ENCODE measurements at places on chromosomes 7 and 10. TPM values are rescaled to one million over a fixed set of nuclear protein-coding genes. Genes with fewer than 3 reads are reported as not detected.

- DNase-seq, result no peak
Measured at GRCh38 chr7:7563813-7564212, 2.9 kb upstream of the MIOS start.

GRCh38 chr10:17497446-17498030 is 43.1 kb upstream of the ST8SIA6 start:
- no peak for DNase-seq

DNA sequence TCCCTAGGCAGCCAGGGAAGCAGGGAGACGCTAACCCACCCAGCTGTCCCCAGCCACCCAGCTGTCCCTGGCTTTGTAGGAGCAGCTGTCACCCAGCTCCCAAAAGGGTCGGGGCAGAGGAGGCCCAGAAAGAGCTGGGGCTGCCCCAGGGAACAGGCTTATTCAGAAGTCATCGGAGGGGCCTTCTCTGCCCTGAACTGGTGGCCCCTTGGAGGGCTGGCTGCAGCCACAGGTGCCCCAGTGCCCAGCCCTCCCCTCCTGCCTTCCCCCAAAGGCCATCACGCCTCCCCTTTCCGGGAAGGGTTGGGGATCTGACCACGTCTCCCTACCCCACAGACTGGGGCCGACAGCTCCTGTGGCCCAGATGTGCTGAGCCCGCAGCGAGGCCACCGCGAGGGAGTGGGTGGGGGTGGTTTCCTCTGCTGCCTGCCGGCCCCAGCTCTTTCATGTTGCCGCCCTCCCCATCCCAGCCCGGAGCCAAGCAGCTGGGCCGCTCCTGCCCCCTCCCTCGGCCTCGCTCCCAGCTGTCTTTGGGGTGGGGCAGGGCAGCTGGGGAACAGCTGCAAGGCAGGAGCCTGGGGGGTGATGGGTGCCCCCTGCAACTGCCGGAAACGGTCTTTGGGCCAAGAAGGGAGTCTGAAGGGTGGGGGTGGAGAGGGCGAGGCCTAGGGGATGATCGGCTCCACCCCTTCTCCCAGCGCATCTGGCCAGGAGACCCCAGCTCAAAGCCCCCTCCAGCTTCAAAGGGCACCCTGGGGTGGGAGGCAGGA is 16.8 kb downstream of the TRIM8 start:
- DNase-seq, result no peak

DNA sequence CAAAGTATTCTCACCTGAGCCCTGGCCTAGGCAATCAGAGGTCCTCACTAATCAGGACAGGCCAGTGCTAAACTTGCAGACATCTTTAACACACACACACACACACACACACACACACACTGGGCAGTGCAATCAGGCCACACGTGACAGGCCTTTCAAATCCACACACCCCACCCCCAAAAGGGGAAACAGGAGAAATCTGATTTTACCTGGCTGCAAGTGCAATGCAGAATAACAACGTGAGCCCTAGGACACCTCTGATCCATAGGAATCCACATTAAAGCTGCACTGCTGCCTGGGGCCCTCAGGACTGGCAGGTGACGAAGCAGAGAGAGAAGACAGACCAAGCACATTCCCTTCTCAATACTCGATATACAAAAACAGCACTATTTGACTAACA is 218.9 kb downstream of the FAM107B start:
- DNase-seq, result no peak

- no peak for DNase-seq
Measured at GRCh38 chr10:17788646-17789045, 20.5 kb upstream of the MRC1 start.

DNA sequence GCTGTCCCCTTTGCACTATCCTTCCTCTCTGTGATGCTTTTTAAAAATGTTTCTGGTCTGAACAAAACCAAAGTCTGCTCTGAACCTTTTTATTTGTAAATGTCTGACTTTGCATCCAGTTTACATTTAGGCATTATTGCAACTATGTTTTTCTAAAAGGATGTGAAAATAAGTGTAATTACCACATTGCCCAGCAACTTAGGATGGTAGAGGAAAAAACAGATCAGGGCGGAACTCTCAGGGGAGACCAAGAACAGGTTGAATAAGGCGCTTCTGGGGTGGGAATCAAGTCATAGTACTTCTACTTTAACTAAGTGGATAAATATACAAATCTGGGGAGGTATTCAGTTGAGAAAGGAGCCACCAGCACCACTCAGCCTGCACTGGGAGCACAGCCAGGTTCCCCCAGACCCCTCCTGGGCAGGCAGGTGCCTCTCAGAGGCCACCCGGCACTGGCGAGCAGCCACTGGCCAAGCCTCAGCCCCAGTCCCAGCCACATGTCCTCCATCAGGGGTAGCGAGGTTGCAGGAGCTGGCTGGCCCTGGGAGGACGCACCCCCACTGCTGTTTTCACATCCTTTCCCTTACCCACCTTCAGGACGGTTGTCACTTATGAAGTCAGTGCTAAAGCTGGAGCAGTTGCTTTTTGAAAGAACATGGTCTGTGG is 11.4 kb upstream of the CSGALNACT2 start:
- DNase-seq, result no peak

DNA sequence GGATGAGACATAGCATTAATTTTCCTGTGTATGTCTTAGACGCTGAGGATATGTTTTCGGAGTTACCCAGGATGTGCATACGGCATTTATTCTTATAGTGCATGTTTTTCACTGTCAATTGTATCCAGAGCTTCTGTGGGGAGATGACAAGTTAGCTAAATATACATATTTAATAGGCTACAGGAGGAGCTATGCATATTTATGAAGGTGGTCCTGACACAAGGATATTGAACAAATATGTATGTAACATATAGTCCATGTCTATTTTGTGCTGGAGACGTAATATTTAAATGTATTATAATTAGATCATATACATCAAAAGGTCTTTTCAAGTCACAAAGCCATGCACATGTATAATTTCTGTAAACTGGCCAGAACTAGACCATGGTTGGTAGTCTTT is 16.0 kb downstream of the IL6 start:
- DNase-seq, result no peak

DNA sequence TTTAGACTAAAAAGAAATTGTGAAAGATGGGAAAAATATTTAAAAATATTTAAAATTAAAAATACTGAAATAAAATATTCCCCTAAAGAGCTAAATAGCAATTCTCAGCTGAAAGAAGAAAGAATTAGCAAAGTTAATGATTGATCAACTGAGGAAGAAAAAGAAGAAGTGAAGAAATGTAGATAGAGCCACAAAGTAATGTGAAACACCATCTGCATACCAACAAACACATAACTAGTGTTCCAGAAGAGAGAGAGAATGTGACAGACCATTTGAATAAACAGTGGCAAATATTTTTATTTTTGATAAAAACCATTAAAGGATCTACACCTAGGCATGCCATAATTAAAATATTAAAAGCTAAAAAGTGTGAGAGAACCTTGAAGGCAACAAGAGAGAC is 784.5 kb upstream of the ZWINT start:
- DNase-seq, result no peak

ORAI2 gene
- 28.1 TPM for polyA plus RNA-seq

NUTM2A gene
- 4.8 TPM for polyA plus RNA-seq

WDFY4 gene
- polyA plus RNA-seq, result 2.4 TPM

ZNF804B gene
- 0.17 TPM for polyA plus RNA-seq

GRCh38 chr10:110207011-110207804 is at the start of gene MXI1:
Gene MXI1, plus strand, starts transcription at chr10:110207605. Its CDS starts 204 bp downstream, at chr10:110207809.
- DNase-seq, result peak; percentile 72

DNA sequence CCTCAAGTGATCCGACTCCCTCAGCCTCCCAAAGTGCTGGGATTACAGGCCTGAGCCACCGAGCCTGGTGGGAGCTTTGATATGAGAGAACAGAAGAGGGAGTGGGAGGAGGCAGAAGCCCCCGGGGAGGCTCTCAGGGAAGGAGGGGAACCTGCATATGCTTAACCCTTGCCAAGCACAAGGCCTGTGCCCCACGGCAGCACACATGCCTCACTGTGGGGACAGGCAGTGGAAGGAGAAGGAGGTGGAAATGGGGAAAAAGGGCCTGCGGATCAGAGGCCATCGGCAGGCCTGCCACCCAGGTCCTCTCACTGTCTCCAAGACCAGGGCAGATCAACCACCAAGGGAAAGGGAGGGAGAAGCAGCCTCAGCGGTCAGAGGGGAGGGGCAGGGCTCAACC is 7.2 kb upstream of the GRID1 start:
- no peak for DNase-seq

DNA sequence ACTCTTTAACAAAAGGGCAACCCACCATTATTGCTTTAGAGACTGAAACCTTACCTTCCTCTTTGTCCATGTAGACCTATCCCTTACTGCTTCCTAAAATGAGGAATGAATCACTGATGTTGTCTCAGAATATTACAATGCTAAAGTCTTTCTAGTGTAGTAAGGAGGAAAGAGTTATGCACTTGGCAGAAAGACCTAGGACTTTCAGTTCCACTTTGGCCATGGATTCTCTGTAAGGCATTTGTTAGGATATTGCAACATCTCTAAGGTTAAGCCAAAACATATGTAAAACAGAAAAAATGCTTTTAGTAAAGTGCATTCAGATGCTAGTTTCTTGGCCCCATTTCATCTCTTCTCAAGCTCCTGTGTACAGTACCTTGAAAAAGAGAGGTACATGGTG is 230.9 kb downstream of the PARD3 start:
- DNase-seq, result no peak

DNA sequence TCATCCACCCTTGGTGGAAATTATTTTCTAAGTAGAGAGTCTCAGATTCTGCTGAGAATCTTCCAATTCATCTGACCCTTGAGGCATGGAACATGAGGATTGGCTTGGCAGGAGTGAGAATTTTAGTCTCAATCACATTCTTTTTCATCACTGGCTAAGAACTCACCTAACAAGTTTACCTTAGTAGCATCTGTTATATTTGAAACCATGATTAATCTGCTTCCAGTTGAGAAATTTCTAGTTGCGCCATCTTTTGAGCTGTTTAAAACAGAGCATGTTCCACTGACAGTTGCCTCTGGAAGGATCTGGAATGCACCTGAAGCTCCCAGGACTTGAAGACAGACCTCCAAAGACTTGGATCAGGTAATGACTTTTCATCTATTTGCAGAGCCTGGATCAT is at the start of gene LIPK:
TSS of gene LIPK (plus strand) at position 292 of the 400 bp plus-strand sequence. CDS start 18,295 bp downstream, outside the sequence.
- DNase-seq, result no peak

Measured in renal pelvis (tissue), 12 donors.